Left ventricle myocardium superior (tissue), 1 donor: ENCODE measurements at places on chromosomes 1 and 21. TPM values are rescaled to one million over a fixed set of nuclear protein-coding genes. Genes with fewer than 3 reads are reported as not detected.

PTCH2 gene
- 0.40 TPM for total RNA-seq

URB2 gene
- total RNA-seq, result 2.9 TPM

OR2L13 gene
- total RNA-seq, result not detected

ASPM gene
- 0.40 TPM for total RNA-seq

EPHA2 gene
- 7.6 TPM for total RNA-seq

- DNase-seq, result no peak
These were observed 762.9 kb downstream of the LTN1 start for GRCh38 chr21:28229814-28230213.

GRCh38 chr1:7609311-7609994 is 161.6 kb upstream of the VAMP3 start:
- no peak for DNase-seq

- DNase-seq, result no peak
These were observed 112.0 kb downstream of the LRRC40 start for GRCh38 chr1:70093250-70093975.

- no peak for DNase-seq
These were observed 19.3 kb upstream of the NPL start for GRCh38 chr1:182770232-182770631.

DNA sequence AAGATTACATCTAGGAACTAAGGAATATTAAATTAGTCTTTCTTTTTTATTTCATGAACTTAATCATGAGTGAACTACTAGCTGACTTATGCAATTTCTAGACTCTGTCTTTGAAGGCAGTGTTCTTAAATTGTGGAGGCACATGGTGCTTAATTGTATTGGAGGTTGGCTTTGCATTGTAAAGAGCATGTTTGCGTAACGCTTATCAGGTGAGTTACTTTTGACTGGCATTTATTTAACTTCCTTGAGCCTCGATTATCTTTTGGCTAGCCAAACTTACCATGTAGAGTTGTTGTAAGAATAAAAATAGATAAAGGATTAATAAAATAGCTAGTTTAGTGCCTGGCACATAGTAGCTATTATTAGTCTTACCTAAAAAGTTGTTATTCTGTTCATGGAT is 262.4 kb downstream of the PDE4B start:
- DNase-seq, result no peak
